IPS DF 19.7 (cell line): ENCODE measurements at places on chromosomes 1 and 21.

DNA sequence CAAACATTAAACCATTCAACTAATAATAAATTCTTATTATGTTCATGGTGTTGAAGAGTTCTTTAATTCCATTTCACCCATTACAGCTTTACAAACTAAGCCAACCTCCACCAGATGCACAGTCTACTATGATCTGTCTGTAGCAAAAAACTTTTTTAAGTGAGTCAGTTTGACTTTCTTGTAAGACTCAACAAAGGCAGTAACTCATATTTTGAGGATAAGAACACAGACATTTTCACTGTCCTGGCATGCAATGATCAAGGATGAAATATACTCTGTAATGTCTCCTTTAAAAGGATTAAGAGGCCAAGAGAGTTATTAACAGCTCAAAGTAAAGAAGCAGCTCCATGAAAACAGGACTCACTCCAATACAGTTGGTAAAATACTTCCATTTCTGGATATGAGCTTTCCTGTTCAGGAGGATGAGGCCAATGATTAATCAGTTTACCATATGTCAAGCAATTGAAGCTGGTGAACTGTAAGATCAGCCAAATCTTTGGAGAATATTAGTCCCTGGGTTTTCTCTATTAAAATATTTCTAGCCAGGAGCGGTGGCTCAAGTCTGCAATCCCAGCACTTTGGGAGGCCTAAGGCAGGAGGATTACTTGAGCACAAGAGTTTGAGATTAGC lies 20.6 kb downstream of the XKR8 start:
- DNase-seq: no peak

GRCh38 chr1:7535934-7536878 lies 234.9 kb upstream of the VAMP3 start:
- no peak for DNase-seq

- DNase-seq: no peak
These were observed 46.1 kb downstream of the NME7 start for GRCh38 chr1:169321539-169321938.

GRCh38 chr1:17682400-17682799 lies 72.7 kb upstream of the ACTL8 start:
- no peak for DNase-seq

GRCh38 chr1:64750875-64751274 lies 6.0 kb downstream of the RAVER2 start:
- DNase-seq: no peak

DNA sequence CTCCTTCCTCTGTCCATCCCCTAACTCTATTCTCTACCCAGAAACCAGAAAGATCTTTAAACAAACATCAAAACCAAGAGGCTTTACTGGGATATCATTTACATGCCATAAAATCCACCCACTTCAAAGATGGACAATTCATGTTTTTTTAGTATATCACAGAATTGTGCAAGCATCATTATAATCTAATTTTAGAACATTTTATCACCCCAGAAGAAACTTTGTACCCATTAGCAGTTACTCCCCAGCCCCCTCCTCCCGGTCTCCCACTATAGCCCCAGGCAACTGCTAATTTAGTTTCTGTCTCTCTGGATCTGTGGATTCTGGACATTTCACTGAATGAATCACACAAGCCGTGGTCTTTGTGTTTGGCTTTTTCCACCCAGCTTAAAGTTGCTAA lies 4.8 kb upstream of the SELENON start:
- no peak for DNase-seq

DNA sequence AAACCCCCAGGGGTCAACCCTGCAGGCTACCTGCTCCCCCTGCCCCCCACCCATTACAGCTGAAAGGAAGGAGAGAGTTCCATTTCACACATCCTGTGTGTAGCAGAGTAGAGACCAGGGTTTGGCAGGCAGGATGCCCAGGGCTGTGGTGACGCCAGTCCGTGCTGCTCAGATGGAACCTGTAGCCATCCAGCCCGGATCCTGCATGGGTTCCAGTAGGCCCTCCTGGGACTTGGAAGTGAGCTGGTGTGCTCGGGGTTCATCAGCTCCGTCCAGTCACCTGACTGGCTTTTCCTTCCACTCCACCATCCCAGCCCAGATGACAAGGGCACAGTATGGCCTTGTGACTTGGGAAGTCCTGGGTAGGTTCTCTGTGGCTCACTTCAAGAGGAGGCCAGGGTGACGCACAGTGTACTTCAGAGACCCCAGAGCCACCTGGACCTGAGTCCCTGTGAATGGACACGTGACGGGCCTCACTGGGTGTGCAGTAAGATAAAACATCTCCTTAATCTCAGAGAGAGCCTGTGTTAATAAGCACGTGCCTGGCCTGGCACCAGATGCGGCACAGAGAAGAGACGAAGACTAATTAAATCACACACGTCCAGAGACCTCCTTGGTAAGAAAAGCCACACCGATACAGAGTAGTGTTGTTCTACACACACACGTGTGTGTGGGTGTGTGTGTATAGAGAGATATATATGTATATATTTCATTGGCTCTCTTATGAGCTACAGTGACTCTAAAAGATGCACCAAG lies 16.0 kb downstream of the ITPKB start:
- no peak for DNase-seq

GRCh38 chr1:24125456-24125855 lies 13.5 kb upstream of the MYOM3 start:
- DNase-seq: no peak

DNA sequence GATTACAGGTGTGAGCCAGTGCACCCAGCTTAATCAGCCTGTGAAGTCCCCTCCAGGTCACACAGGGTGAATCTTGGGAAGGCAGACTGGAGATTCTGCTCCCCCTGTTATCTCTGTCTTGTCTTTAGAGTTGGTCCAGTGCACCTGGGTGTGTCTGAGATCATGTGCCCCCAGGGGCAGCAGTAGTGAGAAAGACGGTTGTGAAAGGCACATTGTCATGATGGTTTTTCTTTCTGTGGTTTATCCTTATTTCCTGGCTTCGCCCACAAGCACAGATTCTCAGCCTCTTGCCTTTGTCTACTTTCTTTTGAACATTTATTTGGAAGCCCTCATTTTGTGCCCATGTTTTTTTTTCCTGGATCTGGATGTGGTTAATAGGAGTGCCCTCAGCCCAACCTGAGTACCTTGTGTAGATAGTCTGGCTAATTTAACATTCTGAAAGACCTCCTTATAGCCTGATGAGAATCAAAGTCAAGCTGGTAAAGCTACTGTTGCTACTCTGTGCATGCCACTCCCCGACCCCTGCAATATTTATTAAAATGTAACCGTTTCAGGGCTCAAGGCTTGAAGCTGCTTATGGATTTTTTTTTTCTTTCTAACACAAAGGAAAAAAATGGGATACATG lies 23.7 kb downstream of the UCK2 start:
- DNase-seq: no peak

DNA sequence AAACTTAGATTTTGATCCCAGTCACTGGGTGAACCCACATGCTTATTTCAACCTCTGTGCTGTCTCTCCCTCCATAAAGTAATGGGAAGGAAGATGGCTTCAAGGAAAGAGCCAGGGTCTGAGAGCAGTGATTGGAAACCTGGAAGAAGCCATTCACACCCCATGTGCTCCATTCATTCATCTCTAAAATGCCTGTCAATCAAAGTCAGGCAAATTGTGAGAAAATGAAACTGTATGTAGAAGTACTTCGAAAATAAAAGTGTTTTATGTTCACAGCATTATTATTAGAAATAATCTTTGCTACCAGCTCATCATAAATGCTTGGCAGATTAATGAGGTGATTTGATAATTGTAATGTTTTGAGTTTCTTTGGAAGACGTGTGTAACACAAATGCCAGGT lies 61.0 kb downstream of the ACP6 start:
- DNase-seq: no peak

DNA sequence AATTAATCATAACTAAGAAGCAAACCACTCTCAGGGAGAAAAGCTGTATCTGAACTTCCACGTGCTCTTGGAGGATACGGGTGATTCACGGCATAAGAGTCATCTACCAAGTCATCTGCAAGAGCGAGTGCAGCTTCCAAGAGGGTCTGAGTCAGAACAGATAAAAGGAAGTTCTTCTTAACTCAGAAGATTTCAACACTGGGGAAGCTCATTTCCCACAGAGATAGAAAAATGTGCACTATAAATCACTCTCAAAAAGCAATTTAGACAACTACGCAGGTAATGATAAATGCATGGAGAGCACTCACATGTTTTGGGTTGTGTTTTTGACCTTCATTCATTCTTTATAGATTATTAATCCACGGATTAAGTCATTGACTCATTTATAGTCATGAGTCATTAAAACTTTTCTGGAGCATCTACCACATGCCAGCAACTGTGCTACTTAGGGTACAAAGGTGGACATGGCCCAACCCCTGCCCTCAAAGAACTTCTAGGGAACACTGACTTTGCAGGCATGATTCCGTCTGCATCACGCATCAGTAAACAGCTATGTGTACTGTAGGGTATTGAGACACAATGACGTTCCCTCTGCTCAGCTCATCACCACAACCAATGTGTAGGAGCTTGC lies 20.8 kb downstream of the KCNJ15 start:
- no peak for DNase-seq

- DNase-seq: no peak
These were observed 67.1 kb downstream of the UBE2T start for GRCh38 chr1:202274611-202275010.

DNA sequence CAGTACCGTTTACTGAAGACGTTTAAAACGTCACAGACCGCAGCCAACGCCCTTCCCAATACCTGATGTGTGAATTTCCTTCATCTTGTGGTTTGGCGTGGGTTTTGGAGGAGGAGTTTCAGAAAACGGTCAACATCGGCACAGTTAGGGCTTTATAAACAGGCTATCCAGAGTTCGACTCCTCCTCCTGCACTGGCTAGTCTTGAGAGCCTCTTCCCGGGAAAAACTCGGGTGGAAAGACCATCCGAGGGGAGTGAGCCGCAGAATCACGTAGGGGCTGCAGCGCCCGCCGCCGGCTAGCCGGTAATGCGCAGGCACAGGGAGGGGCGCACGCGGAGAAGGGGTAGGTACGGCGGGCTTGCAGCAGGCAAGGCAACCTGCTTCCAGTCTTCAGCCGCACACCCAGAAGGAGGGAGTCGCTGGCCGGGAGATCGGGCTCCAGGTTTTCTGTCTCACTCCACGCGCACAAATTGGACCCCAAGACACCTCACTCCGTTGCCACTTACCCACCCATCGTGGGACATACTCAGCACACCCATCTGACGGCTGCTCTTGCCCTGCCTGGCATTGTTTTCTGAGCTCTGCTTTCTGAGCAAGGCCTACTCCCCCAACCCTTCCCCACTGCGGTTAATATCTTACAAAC lies 25.4 kb downstream of the SLC19A2 start:
- DNase-seq: no peak

DNA sequence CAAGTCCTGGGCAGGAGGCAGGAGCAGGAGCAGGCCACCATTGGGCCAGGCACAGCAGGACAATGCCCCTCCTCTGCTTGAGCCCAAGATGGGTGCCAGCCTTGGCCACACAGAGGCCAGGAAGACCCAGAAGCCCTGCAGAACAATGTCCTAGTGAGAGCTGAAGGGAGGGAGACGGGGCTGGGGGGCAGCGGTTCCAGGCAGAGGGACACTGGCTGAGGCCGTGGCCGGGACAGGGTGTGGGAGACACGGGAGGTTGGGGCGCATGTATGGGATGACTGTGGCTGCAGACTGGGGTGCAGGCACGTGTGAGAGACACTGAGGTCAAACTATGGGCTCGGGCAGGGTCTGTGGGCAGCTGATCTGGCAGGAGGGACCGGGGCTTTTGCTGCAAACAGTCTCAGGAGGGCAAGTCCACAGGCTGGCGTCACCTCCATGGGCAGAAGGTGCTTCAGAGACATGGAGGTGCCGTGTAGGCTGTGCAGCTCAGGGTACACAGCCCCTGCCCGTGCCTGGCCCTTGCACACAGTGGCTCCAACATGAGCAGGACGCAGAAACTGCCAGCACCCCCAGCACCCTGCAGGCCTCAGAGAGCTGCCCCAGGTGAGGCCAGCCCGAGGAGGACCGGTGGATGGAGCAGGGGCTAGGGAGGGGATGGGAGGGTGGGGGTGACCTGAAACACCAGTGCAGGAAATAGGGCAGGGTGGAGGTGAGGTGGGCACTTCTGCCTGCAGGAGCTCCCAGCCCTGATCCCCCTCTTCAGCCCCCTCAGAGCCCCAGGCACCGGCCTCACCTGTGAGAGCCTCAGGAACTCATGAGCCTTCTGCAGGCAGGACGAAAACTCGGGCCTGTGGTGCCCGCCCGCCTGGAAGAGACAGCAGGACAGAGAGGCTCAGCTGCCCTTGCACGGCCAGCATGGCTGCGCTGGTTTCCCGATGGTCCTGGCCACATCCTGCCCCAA lies 19.5 kb downstream of the LSS start:
- DNase-seq: no peak

GRCh38 chr1:31881688-31882000 lies 56.5 kb downstream of the PTP4A2 start:
- no peak for DNase-seq

DNA sequence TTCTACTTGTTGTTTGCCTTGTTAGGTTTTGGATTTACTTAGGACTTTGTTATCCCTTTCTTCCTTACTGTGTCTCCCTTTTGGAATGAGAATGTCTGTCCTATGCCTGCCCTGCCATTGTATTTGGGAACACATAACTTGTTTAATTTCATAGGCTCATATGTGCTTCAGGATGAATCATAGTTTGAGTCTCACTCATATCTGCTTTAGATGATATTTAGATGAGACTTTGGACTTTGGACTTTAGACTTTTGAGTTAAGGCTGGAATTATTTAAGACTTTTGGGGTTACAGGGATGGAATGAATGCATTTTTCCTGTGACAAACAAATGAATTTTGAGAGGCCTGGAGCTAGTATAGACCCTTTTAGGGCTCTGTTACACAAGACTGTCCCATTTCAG lies 33.4 kb downstream of the PSMG1 start:
- DNase-seq: no peak

- no peak for DNase-seq
These were observed 60.9 kb downstream of the ABL2 start for GRCh38 chr1:179168536-179168935.

DNA sequence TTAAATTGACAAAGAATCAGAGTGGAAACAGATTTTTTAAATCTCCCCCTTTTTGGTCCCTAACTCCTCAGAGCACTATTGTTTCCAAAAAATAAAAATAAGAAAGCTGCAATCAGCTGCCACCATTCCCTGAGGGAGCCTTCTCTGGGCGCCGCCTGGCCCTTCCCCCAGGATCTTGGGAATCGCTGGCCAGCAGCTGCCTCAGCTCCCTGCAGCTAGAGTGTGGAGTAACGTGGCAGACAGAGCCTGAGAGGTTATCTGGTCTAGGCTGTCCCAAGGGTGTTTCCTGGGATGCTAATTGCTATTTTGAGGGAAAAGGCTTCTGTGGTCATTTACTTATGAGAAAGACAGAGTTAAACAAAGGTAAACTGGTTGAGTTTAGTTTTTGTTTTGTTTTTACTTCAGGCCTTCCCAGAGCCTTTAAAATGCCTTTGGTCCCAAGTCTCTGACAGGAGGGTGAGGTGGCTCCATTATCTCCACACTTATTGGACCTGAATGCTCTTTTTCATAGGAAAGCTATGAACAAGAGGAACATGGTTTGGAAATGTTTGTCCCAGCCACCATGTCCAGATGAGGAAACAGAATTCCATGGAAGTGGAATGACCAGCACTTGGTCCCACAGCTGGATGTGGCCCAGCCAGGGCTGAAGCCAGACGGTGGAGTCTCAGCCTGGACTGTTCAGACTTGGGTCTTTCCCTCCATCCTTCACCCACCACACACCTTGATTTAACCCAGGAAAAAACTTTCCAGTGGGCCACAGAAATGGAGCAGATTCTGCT lies 14.1 kb upstream of the KIAA1614 start:
- DNase-seq: no peak
